Renal pelvis (tissue), 12 donors: ENCODE measurements at places on chromosomes 11 and 22.

DNA sequence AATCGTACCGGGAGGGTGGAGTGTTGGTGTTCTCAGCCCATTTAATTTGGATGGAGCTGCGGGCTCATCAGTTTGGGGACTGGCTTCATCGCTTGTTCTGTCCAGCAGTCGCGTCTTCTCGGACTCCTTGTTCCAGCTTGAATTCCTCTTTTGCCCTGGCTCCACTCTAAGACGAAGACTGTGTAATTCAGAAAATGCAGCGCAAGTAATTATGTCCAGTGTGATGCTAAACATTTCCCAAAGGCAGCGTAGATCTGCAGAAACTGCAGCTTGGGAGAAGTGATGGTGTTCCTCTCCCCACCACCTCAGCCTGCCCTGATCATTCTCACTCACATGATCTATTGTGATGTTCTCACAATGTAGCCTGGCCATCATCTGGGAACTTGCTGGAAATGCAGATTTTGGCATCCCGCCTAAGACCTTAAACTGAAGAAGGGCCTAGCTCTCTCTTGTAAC is 666 bp downstream of the SLC25A18 start:
- DNase-seq = no peak

DNA sequence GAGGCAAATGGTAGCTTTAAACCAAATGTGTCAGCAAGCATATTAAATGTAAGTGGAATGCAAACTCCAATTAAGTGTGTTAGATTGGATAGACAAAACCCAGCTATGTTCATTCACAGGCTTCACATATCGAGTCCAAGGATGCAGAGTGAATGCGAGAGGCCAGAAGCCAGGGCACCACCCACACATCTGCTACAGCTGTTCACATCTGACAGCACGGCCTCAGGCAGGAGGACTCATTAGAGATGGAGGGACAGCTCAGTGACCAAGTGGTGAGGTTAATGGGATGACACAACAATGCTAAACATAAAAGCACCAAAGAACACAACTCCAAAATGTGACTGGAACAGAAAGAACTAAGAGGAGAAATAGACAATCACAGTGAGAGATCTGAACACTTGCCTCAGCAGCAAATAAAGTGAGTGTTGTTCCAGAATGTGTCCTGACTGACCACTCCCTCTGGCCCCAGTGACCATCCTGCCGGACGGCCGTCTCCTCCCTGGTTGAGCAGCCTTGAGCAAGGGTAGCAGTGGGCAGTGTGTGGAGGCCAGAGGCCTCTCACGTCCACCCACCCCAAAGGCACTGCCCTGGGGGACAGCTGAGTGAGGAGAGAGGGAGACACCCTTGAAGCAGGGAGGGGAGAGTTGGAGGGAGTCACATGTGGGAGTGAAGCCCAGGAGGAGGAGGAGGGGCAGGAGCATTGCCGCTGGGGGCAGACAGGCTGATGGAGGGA is 23.8 kb downstream of the ALG12 start:
- no peak for DNase-seq

DNA sequence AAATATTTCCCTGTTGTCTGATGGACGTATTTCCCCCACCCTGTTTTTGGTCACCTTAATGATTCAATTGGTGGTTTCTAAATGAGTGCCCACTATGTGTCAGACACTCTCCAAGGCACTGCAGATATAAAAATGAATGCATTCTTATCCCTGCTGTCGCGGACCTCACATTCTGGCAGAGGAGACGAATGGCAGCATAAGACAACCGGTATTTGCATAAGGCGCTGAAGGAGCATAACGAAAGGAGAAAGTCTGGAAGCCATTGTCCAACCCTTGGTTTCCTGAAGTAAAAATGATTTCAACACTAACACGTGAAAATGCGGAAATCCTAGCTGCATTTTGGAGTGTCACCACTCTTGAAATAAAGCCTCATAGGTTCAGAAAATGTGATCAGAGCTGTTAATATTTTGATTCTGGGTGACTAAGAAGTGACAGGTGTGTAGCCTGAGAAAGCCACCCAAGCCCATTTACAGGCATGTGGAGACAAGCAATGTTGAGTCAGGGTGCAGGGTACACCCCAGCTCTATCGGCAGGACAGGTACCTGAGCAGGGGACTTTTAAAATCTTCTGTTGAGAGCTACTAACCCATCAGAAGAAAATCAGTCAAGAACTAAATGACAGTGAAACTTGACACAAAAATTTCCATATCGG is 10.1 kb upstream of the GAB2 start:
- DNase-seq = no peak

GRCh38 chr22:27377501-27378295 is 423.9 kb downstream of the MN1 start:
- DNase-seq = no peak

DNA sequence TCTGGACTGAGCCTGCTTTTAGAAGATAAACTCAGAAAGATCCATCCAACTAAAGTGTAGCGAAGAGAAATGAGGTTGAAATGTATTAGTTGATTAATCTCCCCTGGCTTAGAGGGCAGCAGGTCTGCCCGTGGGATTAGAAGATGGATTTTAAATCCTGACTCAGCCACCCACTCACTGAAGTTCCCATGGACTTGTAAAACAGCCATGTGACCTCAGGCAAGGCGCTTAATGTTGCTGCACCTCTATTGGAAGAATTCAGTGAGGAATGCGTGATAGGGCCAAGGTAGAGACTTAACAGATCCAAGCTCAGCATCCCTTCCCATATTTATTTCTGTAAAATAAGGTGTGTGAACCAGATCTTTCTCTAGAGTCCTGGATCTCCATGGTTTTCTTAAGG is 45.1 kb upstream of the ELF5 start:
- no peak for DNase-seq

DNA sequence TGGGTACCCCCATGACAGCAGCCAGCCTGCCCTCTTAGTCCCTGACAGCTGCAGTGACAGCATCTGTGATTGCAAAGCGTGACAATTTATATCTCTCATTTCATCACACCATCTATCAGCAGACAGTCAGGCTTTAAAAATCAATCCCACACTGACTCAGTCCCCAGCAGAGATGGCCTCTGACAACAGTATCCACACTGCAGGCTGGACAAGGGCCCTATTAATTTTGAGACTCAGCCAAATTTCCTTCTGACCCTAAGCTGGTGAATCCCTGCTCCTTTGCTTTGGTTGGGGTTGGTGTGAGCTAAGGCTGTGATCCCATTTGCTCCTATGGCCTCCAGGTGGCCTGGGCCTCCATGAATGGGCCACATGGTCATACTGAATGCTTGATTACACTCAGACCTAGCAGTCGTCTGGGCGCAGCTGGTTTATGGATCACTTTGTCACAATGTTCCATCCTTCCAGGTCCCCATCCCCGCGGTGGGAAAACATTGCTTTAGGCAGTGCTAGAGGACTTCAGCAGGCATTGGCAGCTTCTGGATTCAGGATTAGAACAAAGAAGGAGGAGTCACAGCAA is 68.2 kb upstream of the B3GAT1 start:
- DNase-seq = no peak

GRCh38 chr22:32080904-32081303 is 37.8 kb downstream of the SLC5A1 start:
- no peak for DNase-seq
